ENCODE measurements at places on chromosomes 5 and 9.

- DNase-seq = no peak
These were observed 228.8 kb upstream of the TYRP1 start for GRCh38 chr9:12464400-12464799.

GRCh38 chr5:81167078-81167477 is 66.0 kb upstream of the CKMT2 start:
- no peak for DNase-seq

DNA sequence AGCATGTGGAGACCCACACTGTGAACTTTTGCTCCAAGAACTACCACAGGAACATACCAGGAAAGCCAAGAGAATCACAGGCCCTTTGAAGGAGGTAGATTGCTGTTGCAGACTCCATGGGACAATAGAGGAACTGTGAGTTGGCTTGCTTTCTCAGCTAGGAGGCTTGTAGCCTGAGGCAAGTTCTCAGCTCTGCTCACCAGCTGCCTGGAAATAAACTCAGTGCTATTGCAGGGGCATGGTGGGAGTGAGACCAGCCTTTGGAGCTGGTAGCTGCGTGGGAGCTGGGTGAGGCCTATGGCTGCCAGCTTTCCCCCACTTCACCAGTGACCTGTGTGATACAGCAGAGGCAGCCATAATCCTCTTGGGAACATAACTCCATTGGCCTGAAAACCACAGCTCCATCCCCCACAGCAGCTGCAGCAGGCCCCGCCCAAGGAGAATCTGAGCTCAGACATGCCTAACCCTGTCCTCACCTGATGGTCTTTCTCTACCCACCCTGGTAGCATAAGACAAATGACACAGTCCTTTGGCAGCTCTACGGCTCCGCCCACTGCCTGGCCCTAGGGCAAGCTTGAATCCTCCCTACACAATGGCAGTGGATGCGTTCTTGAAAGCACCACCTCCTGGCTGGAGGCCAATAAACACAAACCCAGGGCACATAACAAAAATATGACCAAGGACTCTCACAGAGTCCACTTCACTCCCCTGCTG is 389.5 kb downstream of the KIF4B start:
- DNase-seq = no peak

DNA sequence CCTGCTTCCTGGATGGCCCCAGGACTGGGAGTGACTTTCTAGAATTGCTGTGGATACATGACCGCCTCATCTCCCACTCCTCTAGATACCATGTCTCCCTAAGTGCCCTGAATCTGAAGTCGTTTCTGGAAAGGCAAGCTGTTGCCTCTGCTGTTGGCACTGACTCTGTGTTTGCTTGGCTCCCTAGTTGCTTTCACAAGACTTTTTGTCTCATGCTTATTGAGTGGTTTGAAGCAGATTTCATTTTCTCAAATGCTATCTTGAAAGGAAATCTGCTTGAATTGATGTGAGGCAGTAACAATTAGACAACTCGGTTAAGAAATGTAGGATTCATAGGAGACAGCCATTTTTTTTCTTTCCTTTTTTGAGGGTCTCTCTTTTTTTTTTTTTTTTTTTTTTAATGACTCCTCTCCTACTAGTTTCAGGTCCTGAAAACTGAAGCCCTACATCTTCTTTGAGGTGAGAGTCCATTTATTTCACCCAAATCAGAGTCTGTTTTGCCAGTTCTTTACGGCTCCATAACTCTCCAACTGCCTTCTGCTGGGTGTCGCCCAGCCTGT is 65.9 kb downstream of the PRDM6 start:
- DNase-seq = no peak

- DNase-seq = no peak
These were observed 7.2 kb upstream of the MCC start for GRCh38 chr5:113495422-113495841.

- no peak for DNase-seq
These were observed 59.8 kb downstream of the ARHGEF37 start for GRCh38 chr5:149641000-149641576.

DNA sequence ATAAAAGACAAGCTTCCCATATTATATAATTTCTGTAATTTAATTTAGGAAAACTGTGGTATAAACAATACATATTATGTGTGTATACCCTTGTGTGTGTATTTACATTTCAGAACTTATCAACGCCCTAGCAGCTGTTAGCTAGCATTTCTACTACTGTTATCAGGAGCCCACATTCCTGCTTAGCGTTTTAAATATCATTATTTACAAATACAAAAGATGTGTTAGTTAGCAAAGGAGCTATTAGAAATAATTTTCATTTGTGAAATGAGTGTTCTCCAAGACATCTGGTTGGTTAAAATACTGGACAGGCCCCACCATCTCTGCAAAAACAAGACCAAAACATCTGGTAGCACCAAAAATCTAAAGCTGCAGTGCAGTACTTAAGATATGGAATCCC is 48.0 kb downstream of the EPB41L4A start:
- DNase-seq = no peak

DNA sequence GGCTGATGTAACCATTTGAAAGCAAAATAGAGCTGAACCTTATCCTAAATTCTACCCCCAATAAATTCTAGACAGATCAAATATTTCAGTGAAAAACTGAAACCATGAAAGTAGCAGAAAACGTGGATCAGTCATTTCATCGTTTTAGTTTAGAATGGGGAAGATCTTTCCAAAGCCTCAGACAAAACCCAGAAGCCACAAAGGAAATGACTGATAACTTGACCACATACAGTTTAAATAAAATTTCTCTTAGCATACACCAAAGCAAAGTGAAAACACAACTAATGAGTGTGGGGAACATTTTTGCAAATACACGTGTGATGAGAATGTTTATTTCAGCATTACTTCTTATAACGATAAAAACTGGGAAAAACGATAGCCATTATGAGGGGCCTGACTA is 284.8 kb downstream of the ADGRV1 start:
- no peak for DNase-seq

DNA sequence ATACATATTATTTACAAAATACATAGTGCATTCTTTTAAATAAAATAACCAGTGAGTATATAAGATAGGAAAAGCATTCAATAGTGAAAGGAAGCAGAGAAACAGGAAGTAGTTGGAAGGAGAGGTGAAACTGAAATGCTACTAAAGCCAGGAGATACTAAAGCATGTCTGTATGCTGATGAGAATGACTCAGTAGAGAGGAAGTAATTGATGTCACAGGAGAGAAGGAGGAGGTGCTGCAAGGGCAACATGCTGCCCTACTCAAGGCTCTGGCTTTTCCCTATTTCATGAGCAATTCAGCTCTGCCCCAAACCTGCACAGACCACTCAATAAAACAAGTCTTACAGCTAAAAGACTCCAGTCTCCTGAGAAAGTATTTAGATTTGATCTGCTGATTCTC is 108.5 kb upstream of the TXNDC8 start:
- no peak for DNase-seq

DNA sequence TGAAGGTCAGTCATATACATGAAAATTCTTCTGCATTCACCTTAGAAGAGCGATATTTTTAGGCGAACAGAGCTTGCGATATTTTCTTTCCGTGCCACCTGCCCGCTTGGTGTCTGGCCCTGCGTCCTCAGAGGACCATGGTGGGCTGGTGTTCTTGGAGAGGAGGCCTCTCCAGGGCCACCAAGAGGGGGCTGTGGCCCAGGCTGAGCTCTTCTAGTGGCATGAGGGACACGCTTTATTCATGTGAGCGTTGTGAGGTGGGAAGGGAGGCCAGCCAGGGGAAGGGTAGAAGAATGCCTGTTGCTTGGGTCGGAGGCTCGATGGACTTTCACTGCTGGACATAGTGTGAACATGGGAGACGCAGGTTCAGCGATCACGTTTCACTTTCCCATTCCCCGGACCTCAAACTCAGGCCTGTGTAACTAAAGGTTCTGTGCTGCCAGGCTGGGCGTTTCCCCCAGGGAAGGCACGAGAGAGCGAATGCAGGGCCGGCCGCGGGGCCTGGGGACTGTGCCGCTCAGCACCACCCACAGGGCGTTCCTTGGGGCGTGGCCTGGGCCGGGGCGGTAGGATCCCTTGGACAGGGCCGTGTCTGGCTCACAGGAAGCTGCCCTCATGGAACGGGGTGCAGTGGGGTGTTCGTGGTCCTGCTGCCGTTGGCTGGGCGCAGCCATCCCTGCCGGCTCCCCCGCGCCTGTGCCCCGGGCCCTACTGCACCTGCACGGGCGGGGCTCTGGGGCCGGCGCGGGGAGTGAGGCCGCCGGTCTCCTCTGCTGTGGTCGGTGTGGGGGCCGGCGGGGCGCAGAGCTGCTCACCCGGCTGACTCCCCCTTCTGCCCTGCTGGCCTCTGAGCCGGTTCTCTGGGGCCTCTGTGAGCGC is 40.7 kb upstream of the CLPTM1L start:
- peak; percentile 73 for DNase-seq

GRCh38 chr9:88996921-88997235 is 5.6 kb downstream of the S1PR3 start:
- DNase-seq = no peak

- DNase-seq = no peak
These were observed 12.3 kb downstream of the RXRA start for GRCh38 chr9:134338394-134339182.

- DNase-seq = no peak
These were observed 22.9 kb upstream of the CMYA5 start for GRCh38 chr5:79666758-79667157.

GRCh38 chr5:143146161-143146560 is 257.3 kb downstream of the NR3C1 start:
- no peak for DNase-seq

DNA sequence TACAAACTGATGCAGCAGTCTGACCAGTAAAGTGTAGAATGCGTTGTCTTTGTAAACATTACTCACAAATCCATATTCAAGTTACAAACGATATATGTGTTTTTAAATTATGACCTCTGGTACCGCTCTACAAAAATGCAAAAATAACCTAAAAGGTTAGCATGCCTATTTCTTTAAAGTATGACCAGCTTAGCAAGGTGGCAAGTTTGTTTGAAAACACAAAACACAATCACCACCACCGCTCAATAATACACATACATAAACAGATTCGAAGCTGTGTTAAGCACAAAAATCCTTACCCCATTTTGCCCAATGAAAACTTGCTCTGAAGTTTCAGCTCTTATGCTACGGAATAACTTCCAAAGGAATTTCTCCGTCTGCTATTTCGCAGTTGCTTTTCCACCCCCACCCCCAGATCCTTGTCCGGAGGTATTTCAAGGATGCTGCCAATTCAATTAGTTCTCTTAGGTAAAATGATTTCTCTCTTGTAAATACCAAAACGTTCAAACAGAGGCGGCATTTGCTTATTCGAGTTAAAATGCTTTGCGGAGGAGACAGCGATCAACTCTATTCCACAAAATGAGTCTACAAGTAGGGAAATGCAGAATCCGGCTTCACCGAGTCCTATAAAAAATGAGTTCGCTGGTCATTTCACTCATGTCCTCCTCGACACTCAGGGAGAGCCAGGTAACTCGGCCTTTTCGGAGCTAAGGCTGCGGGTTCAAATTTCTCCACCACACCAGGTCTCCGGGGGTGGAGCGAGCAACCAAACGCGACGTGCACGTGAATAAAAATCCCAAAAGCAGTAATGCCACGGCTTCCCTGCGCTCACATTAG is 1.2 kb downstream of the HOMER1 start:
- DNase-seq = no peak

- DNase-seq = no peak
These were observed 23.3 kb upstream of the KIF12 start for GRCh38 chr9:114122136-114123027.

- no peak for DNase-seq
These were observed 515.8 kb downstream of the KDM4C start for GRCh38 chr9:7273575-7273974.

DNA sequence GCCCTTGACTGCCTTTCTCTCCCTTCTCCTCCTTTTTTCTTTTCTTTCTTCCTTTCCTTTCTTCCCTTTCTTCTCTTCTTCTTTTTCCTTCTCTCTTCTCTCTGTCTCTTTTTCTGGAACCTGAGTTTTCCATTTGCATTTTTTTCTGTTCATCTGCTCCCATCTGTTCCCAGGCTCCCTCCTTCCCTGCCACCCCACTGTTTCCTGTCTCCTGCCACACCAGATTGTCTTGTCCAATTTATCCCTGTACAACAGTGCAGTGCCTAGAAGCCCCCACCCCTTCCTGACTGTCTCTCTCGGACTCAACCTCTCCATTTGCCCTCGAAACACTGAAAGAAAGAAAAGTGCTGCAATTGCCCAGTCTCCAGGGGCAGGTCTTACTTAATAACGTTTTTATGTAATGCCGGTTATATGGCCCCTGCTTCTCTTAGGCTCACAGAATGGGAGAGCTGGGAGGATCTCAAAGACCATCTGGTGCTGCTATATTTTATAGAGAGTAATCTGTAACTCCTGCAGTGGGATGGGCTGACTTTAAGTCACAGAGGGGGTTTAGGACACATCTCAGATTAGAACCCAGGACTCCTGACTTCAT is 101.4 kb downstream of the RALGPS1 start:
- no peak for DNase-seq

Measured in T-helper 9 cell (primary cell).